ENCODE measurements at places on chromosomes 3 and 15.

- DNase-seq: no peak
These were observed 939.4 kb downstream of the MCTP2 start for GRCh38 chr15:95170561-95171380.

DNA sequence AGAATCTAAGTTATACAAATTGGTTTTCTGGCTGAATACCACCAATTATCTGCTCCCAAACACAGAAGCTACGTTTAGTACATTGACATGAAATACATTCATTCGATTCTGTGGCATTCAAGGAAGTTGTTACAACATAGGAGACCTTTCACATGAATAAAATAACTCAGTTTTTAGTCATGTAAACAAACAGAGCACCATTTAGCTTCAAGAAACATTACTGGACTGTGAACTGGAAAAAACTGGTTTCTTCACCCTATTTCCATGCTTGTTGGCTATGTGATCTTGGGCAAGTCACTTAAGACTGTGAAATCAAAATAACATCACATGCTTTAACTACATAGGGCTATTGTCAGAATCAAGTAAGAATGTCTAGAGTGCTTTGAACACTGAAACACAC, 46.2 kb downstream of the NRG4 start:
- DNase-seq: no peak

GRCh38 chr15:43517354-43518196, at the start of gene MAP1A:
TSS of gene MAP1A (plus strand) at chr15:43517608. CDS start at chr15:43521474, 3,866 bp downstream.
- DNase-seq: peak; percentile 90

GRCh38 chr3:177883957-177884356, 652.3 kb upstream of the KCNMB2 start:
- no peak for DNase-seq

- DNase-seq: no peak
These were observed 46.8 kb downstream of the GLB1 start for GRCh38 chr3:33050071-33050653.

DNA sequence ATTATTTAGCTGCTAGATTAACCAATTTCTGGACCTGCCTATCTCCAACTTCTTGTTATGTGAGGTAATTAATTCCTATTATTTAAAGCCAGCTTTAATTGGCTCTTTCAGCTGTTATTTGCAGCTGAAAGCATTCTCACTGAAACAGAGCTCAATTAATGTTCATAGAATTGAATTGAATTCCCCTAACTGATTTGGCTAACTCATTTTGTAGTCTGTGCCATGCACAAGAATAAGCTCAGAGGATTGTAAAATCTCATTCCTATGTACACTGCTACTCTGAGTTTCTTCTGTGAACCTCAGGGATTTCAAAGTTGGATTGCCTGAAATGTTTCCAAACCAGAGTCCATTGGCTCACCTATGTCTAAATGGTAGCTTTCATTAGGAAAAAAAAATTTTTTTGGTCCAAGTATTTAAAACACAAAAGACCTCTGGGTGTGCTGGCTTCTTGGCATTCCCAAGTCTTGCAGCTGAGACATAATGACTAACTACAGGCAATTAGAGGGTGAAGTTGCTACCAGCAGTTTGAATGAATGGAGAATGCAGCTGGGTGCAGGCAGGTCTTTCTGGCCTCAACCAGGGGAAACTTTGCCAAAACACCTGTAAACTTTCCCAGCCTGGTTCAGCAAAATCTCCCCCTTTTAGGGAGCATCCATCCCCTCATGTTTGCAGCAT, 134.3 kb downstream of the EDEM1 start:
- DNase-seq: no peak

- DNase-seq: no peak
These were observed 566.3 kb upstream of the TGFBR2 start for GRCh38 chr3:30040126-30040525.
